ENCODE measurements at places on chromosomes 3 and 15.

- DNase-seq: peak; percentile 36
Measured at GRCh38 chr3:58414538-58415197, 19.0 kb downstream of the PDHB start.

GRCh38 chr3:141074529-141074928 is 23.4 kb downstream of the SPSB4 start:
- no peak for DNase-seq

DNA sequence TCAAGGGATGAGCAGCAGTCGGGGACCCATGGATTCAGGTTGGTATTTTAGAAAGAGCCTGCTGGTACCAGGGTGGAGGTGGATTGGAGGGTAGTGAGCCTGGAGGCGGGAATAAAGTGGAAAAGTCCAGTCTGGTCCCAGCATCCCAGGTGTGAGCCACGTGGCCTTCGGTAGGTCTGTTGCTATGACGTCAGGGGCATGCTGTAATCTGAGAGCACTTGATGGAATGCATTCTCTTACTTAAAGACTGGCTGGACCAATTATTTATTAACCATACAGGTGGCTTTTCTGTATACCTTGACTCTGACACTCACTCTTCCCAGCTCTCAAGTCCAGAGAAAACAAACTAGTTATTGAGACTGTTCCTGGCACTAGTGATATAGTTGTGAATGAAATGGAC is 389.9 kb upstream of the RGMA start:
- DNase-seq: no peak

- DNase-seq: no peak
Measured at GRCh38 chr3:124629497-124629896, 100.8 kb upstream of the UMPS start.

GRCh38 chr3:80366808-80367548 is 599.2 kb upstream of the ROBO1 start:
- no peak for DNase-seq

GRCh38 chr15:69749274-69749673 is 296.7 kb downstream of the RPLP1 start:
- DNase-seq: no peak

DNA sequence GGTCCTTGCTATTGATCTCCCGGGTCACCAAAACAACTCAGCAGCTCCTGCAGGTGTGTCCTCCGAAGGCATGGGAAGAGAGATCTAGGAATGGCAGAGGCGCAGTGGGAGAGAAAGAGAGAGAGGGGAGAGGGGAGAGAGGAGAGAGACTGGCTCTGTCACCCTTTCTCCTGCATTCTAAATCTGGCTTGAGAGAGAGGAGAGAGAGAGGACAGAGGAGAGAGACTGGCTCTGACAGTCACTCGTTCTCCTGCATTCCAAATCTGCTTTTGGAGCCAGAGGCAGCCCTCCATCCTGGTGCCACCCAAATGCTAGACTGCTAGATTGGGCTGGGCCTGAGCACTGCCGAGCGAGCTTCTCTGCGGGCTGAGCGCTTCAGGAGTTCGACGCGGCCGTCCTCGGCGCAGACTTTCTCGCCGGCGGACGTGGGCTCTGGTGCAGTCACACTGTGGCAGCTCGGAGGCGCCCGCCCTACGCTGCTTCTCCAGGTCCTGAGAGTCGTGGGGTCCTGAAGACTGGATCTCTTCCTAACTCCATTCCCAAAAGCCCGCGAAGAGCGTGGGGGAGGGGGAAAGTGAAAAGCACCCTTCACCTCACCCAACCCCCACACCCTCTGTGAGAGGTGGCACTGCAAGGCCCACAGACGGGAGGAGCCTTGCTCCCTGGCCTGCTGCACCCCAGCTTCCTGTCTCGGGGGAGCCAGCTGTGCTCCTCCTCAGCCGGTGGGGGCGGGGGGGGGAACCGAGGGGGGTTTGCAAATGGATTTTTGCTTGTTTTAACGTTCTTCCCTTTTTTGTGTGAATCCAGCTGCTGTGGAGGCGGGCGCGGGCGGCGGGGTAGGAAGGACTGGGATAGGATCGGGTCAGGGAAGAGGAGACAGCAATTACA is 222.3 kb downstream of the MEIS2 start:
- no peak for DNase-seq

GRCh38 chr15:60154764-60155325 is 150.7 kb downstream of the FOXB1 start:
- DNase-seq: no peak

DNA sequence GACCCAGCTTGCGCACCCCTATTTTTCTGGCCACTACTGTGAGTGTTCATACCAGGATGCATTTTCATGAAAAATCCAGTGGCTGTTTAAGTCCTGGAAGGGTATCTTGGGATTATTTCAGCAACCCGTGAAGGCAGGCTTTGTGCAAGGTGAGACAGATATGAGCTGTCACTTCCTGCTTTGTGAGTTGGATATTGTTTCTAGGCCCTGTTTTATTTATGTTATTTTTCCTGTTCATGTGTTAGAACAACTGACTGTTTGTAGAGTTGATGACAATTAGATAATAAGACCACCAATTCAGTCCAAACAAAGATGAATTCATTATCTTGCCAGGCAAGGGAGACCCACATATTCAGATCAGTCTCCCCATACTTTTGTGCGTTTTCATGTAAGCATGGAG is 42.5 kb downstream of the ZBTB38 start:
- DNase-seq: no peak

DNA sequence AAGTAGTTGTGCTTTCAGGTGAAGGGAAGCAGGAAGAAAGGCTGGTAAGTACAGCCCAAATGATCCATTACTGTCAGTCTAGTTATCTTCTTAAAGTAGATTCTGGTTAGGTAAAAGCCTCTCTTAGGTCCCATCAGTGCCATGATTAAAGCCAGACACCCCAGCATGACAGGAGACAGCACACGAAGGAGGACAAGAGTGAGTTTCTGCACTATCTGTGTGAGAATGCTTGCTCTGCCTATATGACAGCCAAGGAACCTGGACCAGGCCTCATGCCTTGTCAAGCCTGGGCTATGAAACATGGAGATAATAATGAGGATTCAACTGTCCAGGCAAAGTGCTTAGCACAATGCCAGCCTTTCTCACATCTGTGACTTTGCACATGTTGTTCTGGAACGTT is 13.5 kb upstream of the FILIP1L start:
- DNase-seq: no peak

GRCh38 chr15:78301326-78301725 is 1.9 kb upstream of the SKIC8 start:
- no peak for DNase-seq

- no peak for DNase-seq
Measured at GRCh38 chr3:42936157-42936981, 30.4 kb downstream of the ZNF662 start.

GRCh38 chr15:101048176-101048575 is 129.0 kb downstream of the LRRK1 start:
- no peak for DNase-seq

- no peak for DNase-seq
Measured at GRCh38 chr15:67783303-67783702, 42.0 kb upstream of the SKOR1 start.

- no peak for DNase-seq
Measured at GRCh38 chr3:134650431-134651346, at the start of gene KY. Gene KY, minus strand, starts transcription at chr3:134651022. Its CDS starts 62 bp downstream, at chr3:134650960.

- DNase-seq: no peak
Measured at GRCh38 chr3:143123353-143123984, 3.9 kb downstream of the CHST2 start.

GRCh38 chr3:196143708-196144382 is 62.0 kb upstream of the TFRC start:
- no peak for DNase-seq

DNA sequence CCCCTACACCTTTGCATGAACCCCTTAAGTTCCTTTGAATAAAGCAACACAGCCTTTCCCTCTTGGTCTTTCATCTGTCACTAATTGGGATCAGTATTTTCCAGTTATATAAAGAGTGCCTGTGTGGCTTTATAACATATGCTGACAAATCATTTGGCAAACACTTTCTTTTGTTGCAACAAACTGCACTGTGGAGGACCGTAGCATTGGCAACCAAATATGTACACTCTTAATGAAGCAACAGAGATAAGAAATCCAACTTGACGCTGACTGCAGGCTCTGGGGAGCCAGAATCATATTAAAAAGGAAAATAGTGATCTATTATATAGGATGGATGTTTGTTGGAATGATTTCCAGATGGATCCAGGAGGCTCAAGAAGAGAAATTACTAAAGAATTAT is 120.1 kb upstream of the PRICKLE2 start:
- no peak for DNase-seq

DNA sequence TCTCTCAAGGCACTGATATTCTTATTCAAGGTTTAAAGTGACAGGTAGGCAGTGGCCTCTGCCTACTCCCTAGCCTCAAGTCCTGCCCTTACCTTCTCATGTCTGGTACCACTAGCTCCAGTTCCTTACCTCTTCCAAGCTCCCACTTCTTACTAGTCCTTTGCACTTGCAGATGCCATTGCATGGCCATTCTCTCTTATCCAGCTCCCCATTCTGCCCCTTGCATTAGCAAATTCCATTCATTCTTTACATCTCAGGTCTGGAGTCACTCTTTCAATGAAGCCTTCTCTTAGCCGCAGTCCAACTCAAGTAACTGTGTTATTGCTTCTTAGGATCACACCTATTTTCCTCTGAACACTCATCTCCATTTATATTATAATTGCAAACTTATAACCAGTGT is 807.1 kb downstream of the EDEM1 start:
- no peak for DNase-seq

- no peak for DNase-seq
Measured at GRCh38 chr3:129031476-129032215, 28.9 kb upstream of the GP9 start.

- DNase-seq: peak; percentile 43
Measured at GRCh38 chr15:41989573-41990242, 17.4 kb upstream of the EHD4 start.

GRCh38 chr3:52120556-52121463 is 33.4 kb downstream of the POC1A start:
- DNase-seq: no peak

DNA sequence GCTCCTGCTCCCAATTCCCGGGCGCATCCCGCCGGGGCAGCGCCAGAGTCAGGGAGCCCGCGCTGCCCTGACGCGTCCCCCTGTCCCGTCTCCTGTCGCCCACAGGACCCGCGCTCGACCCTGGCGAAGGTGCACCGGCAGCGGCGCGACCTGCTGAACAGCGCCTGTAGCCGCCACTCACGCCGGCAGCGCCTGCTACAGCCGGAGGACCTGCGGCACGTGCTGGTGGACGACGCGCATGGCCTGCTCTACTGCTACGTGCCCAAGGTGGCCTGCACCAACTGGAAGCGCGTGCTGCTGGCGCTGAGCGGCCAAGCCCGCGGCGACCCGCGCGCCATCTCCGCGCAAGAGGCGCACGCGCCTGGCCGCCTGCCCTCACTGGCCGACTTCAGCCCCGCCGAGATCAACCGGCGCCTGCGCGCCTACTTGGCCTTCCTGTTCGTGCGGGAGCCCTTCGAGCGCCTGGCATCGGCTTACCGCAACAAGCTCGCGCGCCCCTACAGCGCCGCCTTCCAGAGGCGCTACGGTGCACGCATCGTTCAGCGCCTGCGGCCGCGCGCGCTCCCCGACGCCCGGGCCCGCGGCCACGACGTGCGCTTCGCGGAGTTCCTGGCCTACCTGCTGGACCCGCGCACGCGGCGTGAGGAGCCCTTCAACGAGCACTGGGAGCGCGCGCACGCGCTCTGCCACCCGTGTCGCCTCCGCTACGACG is 16.9 kb downstream of the C3orf22 start:
- no peak for DNase-seq

DNA sequence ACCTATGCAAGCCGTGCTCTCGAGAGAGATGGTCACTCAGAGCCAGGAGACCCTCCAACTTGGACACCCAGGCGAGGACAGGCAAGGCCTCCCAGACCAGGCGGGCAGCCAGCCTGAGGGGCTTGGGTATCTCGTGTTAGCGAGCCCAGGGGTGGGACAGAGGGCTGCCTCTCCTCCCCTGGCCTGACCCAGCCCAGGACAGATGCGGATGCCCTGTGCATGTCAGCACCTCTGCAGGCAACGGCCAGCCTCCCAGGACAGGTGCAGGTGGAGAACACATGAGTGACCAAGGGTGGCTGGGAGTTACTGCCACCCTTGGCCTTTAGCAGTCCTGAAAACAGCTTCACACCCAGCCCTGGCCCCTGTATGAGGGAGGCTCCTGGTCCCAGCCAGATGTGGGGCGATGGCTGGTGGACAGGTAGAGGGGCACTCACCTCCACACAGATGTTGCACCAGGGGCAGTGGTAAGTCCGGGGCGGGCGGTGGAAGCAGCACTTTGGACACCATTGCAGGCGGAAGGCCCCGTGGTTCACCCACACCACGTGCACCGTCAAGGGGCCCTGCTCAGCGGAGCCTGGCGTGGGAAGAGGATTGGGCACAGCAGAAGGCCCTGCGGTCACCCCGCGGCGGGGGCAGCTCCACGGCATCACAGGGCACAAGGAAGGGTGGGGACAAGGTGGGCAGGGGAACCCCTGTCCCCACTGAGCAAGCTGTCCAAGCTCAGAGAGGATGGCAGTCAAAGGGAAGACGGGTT is 2.1 kb downstream of the ZDHHC19 start:
- DNase-seq: no peak

DNA sequence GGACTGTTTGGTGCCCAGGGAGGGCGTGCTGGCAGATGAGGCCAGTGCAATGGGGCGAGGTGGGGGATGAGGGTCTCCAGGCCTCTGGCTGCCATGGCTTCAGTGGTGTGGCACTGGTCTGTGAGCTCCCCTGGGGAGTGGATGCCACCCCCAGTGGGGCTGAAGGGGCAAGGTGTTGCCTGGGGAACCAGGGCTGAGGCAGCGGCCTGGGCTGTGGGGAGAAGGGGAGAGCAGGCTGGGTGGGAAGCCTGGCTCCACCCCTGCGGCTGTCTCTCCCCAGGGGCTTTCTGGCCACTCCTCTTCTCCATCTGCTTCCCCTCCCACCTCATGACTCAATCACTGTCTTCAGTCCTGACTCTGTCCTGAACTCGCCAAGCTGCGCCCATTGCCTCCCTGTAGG is 88.4 kb upstream of the TLE3 start:
- no peak for DNase-seq

- DNase-seq: no peak
Measured at GRCh38 chr3:30964612-30965011, 70.2 kb upstream of the GADL1 start.

All from HS-5 (cell line).